Astrocyte (in vitro differentiated cells and primary cell): ENCODE measurements at places on chromosomes 6 and 20. TPM values are rescaled to one million over a fixed set of nuclear protein-coding genes. Genes with fewer than 3 reads are reported as not detected.

The SYCP2 gene
- 0.27 and 0.72 TPM in 2 replicates for total RNA-seq

The OLIG3 gene
- total RNA-seq = 0.14 TPM in 1 of 2 replicates, not detected in the other

The LY6G6D gene
- total RNA-seq = not detected in 2 replicates

The CDKN1A gene
- total RNA-seq = 932 and 1,014 TPM in 2 replicates

The CTAGE9 gene
- not detected in 2 replicates for total RNA-seq

The WFDC2 gene
- 2.4 and 4.1 TPM in 2 replicates for total RNA-seq

The CLPSL1 gene
- not detected in 2 replicates for total RNA-seq

The IPCEF1 gene
- total RNA-seq = 0.16 and 0.24 TPM in 2 replicates

The SNAI1 gene
- total RNA-seq = 9.1 and 9.5 TPM in 2 replicates

The MTFR2 gene
- total RNA-seq = 1.3 and 1.8 TPM in 2 replicates

The SPEF1 gene
- 0.45 and 1.2 TPM in 2 replicates for total RNA-seq

The SLC2A4RG gene
- total RNA-seq = 65.6 and 68.3 TPM in 2 replicates

The IFNGR1 gene
- total RNA-seq = 38.3 and 42.3 TPM in 2 replicates

The EYA4 gene
- total RNA-seq = 1.3 and 1.6 TPM in 2 replicates

The C6orf58 gene
- not detected in 2 replicates for total RNA-seq

The CRISP2 gene
- not detected in 2 replicates for total RNA-seq

The BTBD9 gene
- total RNA-seq = 10.3 and 12.7 TPM in 2 replicates

The IP6K3 gene
- total RNA-seq = 4.5 and 4.6 TPM in 2 replicates

The TAP1 gene
- 135 and 160 TPM in 2 replicates for total RNA-seq

The CTCFL gene
- total RNA-seq = not detected in 2 replicates

The MAFB gene
- total RNA-seq = 2.9 TPM in 2 replicates

The ENPP5 gene
- total RNA-seq = 1.4 and 1.8 TPM in 2 replicates

The PGC gene
- not detected in 2 replicates for total RNA-seq

The C6orf132 gene
- total RNA-seq = 3.3 and 5.3 TPM in 2 replicates

The ABCC10 gene
- 37.2 and 40.8 TPM in 2 replicates for total RNA-seq

The BPIFA1 gene
- not detected in 2 replicates for total RNA-seq

The PRPH2 gene
- total RNA-seq = not detected in 2 replicates

The NCOA3 gene
- total RNA-seq = 30.5 and 31.0 TPM in 2 replicates

The ERVFRD-1 gene
- total RNA-seq = not detected in 2 replicates
